CD8-positive, alpha-beta T cell (primary cell): ENCODE measurements at places on chromosomes 2 and 18.

DNA sequence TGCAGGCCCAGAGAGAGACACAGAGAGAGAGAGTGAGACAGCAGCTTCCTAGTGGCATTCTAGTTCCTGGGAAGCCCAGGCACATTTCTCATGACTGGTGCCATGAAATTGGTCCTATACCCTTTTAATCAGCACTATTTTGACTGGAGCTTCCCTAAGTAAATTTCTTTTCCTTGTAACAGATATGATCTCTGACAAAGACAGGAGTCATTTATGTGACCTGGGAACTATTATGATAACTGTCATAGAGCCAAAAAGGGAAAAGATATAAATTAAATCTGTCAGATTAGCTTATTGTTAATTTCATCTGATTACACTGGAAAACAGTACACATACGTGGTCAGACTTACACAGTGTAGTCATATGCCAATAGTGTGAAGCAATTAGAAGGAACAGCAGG, 161.3 kb upstream of the HNRNPA3 start:
- DNase-seq, result no peak

DNA sequence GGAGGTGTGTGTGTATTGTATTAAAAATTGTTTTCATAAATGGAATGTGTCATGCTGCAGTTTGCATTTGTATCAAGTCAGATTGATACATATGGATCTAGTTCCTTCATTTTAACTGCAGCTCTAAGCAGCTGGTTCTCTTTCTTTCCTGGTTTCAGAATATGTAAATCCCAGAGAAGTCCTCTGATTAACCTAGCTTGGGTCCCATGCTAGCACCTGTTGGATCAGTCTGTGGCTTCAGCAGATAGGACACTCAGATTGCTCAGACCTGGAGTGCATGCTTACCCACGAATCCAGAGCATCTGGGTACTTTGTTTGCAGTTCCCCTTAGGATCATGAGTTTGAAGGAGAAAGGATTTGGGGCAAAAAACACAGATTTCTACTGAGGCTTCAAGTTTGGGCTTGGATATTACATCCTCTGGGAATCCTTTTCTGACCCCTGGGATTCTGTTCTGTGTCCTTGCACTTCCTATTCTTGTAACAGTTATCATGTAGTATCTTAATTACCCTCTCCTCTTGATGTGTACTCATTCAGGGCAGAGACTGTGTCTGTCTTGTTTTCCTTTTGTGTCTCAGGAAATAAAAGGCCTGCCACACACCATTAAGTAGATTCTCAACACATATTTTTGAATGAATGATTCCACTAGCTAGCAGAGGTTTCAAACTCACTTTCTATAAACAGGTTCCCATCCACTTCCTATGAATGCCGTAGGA, 142.1 kb downstream of the PHLPP1 start:
- no peak for DNase-seq

DNA sequence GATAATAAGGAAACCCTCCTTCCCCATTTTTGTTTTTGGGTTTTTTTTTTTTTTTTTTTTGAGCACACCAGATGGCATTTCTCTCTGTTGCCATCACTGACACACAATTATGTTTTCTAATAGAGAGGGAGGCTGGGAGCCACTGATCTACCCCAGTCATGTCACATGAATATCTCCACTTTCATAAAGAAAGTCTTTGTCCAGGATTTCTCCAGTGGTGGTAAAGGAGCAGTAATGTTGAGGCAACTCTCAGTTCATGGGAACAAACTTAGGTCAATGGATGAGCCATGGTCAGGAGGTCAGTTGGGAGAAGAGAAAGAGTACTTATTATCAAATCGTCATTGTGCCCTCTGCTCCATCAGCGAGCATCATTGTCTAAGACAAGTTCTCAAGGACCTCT, 603.7 kb downstream of the ARHGAP15 start:
- no peak for DNase-seq

DNA sequence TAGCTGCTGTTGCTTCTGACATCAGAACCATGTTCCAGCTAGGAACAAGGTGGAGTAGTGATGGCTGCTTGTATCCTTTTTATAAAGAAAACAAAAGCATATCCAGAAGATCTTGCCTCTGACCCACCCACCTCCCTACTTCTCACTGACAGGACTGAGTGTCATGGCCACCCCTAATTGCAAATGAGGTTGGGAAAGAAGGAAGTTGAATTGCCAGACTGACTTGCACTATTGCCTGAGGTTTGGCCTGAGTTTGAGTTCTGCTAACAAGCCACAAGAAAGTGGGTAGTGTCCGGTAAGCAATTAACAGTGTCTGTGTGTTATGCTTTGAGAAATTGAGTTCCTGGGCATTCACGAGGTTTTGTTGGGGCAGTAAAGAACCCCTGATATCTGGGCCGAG, 22.8 kb downstream of the SGPP2 start:
- DNase-seq, result no peak

DNA sequence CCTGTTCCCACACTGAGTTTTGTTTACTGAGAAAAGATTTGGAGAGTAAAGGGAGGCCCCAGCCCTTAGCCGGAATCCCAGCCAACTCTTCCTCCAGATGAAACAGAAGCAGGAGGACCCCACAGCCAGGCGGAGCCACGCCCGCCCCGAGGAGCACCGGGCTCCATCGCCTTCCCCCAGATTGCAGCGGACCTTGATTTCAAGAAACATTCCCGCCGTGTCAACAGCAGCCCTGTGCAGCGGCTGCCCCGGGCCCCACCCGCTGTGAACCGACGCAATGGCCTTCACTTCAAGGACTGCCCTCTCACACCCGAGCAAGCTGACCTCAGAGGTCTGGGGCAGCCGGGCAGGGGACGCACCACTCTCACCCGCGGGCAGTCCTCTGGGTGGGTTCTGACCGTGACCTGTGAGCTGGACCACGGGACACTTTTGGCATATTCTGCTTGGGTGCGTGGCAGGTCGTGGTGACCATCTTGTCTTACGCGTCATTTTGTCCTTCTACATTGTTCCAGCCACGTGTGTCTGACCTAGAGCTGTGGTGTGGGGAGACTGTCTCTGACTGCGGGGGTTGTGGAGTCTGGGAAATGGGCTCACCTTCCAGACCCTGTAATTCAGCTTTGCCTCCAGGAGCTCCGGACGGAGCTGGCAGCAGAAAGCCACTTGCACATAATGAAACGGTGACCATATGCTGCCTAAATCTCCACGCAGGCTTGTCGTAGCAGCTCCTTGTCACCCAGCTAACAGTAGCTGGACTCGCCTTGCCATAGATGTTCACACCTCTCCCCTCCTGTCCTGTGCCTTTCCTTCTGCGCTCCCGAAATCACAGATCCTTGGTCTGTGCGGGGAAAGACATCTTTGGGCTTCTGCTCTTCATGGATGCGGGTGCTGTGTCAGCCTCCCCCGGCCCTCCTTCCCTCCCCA, 32.0 kb upstream of the INHBB start:
- no peak for DNase-seq

- no peak for DNase-seq
Observed at GRCh38 chr2:64781711-64782390, 128.1 kb upstream of the SERTAD2 start.

GRCh38 chr2:235832941-235833340, 335.2 kb downstream of the GBX2 start:
- DNase-seq, result no peak

DNA sequence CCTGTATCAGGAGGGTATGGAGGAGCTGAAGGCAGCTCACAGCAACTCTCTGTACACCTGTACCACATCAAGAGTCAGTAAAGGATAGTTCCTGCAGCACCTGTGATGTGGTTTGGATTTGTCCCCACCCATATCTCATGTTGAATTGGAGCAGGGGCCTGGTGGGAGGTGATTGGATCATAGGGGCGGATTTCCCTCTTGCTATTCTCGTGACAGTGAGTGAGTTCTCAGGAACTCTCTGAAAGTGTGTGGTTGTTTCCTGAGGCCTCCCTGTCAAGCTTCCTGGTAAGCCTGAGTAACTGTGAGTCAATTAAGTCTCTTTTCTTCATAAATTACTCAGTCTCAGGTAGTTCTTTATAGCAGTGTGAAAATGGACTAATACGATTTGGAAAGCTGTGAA, 28.9 kb downstream of the OSBPL1A start:
- DNase-seq, result no peak

DNA sequence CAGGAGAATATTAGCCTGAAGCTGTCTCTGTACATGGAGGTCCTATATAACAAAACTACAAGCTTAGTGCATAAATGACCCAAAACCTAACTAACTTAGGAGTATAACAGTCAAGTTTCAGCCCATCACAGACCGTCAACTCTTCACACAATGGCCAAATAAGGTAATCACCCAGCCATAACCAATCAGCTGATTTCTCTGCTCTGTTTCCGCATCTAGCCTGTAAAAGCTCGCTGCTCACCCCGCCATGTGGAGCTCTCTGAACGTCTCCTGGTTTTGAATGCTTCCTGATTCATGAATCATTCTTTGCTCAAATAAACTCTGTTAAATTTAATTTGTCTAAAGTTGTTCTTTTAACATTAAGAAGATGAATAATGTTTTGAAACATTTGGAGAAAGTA, 593.6 kb downstream of the TMX3 start:
- no peak for DNase-seq

DNA sequence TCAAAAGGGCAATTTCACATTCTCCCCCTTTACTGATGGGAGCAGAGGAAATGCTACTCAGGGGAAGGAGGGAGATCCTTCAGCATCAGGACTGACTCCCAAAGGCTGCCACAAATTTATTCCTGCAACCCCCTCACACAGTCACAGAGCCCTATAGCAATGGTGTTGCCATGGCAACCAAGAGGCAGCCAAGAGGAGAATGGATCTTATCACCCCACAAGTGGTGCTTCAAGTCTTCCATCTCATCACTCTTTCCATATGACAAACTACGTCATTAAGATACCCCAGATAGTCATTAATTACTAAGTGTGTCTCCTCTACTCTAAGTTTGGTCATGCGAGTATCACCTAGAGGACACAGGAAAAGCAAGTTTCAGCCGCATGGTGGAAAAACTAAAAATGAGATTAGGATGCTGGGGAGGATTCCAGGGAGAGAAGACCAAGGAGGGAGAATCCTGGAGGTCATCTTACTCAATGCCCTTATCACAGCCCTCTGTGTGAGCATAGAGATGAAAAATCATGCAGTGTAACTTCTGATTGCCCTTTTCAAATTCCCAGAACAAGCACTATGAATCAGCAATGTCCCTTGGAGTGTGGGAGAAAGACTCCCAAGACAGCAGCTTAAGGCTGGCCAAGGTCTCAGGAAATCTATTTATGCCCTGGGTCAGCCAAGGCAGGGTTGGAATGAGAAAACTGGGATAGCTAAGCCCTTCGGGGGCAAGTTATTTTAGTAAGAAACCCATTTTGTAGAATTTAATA, 885.7 kb upstream of the KLHL29 start:
- no peak for DNase-seq

GRCh38 chr18:78364388-78364960, 615.1 kb upstream of the SALL3 start:
- no peak for DNase-seq

DNA sequence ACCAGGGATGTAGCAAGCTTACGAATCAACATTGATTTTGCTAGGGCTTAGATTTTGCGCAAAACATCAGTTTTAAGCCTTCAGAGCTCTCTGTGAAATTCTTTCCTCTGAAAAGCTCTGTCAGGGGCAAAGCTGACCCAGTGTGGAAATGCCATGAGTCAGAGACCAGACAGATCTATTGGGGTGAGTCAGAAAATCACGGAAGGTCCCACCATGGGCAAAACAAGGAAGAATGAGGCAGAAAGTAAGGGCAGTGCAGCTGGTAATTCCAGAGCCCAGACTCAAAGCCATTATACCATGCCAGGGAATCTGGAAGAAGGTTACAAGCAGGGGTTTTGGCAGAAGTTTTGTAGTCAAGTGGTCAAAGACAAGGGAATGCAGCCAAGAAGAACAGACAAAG, 256.6 kb upstream of the CTAGE1 start:
- no peak for DNase-seq

DNA sequence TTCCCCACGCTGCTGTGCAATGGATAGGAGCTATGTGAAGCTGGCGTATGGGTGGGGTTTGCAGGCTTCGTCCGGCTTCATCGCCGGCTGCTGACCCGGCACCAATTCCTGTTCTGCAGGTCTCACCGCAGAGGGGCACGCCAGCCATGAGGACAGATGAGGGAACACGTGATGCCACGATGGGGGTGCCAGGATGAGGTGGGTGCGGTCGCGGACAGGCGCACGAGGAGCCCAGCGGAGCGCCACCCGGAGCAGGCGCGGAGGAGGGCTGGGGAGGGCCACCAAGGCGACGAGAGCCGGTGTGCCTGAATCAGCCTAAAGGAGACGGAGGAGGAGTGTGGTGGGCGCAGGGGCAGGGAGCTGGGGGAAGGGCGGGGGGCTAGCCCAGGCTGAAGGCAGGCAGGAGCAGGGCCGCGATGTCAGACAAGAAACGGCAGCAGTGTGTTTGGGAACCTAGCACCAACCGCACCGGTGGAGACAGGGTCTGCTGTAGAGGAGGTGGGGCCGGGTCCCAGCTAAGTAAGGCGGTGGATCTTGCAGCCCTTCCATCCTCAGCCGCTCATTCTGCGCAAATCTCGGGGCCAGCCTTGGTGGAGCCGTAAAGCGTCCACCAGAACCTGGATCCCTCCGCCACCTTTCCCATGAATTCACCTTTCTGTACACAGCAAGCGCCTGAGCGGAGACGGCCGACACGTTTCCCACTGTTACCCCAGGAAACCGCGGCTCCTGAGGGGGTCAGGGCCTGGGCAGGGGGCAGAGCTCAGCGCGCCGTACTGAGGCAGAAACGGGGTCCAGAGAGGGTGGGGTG, 17.0 kb upstream of the CD8A start:
- peak; percentile 41 for DNase-seq

GRCh38 chr2:14132386-14132785, 500.1 kb upstream of the LRATD1 start:
- DNase-seq, result no peak

- DNase-seq, result peak; percentile 7
Observed at GRCh38 chr2:133780099-133780996, 212.1 kb upstream of the NCKAP5 start.

DNA sequence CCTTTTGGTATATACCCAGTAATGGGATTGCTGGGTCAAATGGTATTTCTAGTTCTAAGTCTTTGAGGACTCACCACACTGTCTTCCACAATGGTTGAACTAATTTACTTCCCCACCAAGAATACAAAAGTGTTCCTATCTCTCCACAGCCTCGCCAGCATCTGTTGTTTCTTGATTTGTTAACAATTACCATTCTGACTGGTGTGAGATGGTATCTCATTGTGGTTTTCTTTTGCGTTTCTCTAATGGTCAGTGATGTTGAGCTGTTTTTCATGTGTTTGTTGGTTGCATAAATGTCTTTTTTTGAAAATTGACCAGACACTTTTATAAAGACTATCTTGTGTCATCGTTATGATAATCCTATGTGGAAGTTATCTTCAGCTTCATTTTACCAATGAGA, 16.0 kb upstream of the ATP8B1 start:
- DNase-seq, result no peak

DNA sequence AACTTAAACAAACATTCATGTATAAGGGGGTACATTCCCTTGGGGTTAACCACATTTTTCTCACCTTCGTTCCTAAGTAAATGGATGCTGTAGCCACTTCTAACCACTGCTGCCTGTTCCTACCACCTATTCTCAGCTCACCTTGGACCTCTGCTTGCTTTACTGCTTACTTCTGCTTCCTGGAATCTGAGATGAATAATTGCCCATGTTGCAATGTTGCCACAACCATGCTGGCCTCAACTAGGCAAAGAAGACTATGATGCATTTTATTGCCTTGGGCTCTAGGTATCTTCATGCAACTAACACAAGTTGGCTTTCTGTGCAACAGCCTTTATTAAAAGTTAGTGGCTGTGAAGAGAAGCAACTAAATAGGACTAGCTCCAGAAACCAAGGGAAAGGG, 106.3 kb upstream of the TCF4 start:
- DNase-seq, result no peak

- DNase-seq, result no peak
Observed at GRCh38 chr18:35432565-35433001, 55.4 kb upstream of the ZNF396 start.
